ENCODE measurements at places on chromosomes 13 and 19. TPM values are rescaled to one million over a fixed set of nuclear protein-coding genes. Genes with fewer than 3 reads are reported as not detected.

DNA sequence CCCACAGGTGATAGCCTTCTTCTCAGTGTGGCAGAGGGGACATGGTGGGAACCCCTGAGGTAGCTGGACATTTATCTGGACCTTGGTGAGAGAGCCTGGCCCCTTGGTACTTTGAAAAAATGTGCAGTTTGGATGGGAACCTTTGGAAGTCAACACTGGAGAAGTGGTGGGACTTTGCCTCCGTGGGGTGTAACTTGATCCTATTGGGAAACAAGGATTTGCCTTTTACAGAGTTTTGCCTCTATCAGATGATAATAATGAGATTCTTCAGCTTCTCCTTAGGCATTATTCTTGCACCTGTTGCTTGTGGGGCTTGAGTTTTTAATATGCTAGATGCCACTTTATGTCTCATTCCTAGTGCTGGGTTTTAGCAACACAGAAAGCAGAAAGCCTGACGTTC lies 99.0 kb downstream of the ERCC5 start:
- no peaks in the 10 kb centered on the region for H3K27me3 ChIP-seq
- H3K4me1 ChIP-seq: no peaks in the 10 kb centered on the region
- DNase-seq: no peak
- no peak overlapping the region for H3K4me3 ChIP-seq
- H3K36me3 ChIP-seq: no peaks in the 10 kb centered on the region
- H3K27ac ChIP-seq: no peak overlapping the region

GRCh38 chr19:51016798-51017683 lies 2.5 kb downstream of the KLK10 start:
- H3K27me3 ChIP-seq: peaks cover 28% of the 10 kb centered on the region
- H3K4me3 ChIP-seq: no peak overlapping the region
- H3K4me1 ChIP-seq: peaks cover 20% of the 10 kb centered on the region
- peak; percentile 38 for DNase-seq

- H3K4me3 ChIP-seq: no peak overlapping the region
- no peak overlapping the region for H3K27ac ChIP-seq
Observed at GRCh38 chr13:61036715-61037114, 378.9 kb downstream of the PCDH20 start.

- H3K27ac ChIP-seq: no peak overlapping the region
- H3K4me1 ChIP-seq: no peaks in the 10 kb centered on the region
- no peaks in the 10 kb centered on the region for H3K36me3 ChIP-seq
- H3K4me3 ChIP-seq: no peak overlapping the region
Observed at GRCh38 chr19:51788029-51788428, 6.9 kb upstream of the FPR3 start.

DNA sequence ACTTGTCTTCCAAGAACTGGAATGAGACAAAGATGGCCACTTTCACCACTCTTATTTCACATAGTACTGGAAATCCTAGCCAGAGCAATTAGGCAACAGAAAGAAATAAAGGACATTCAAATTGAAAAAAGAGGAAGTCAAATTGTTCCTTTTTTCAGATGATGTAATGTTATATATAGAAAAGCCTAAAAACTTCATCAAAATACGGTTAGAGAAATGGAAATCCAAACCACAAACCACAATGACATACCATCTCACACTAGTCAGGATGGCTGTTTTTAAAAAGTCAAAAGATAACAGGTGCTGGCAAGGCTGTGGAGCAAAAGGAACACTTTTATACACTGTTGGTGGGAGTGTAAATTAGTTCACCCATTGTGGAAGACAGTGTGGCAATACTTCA lies 113.3 kb upstream of the SPRY2 start:
- H3K36me3 ChIP-seq: no peaks in the 10 kb centered on the region
- H3K27ac ChIP-seq: no peak overlapping the region
- H3K4me3 ChIP-seq: no peak overlapping the region
- no peaks in the 10 kb centered on the region for H3K27me3 ChIP-seq
- no peak for DNase-seq

- no peak overlapping the region for H3K27ac ChIP-seq
- H3K27me3 ChIP-seq: no peaks in the 10 kb centered on the region
- H3K4me3 ChIP-seq: no peak overlapping the region
- no peaks in the 10 kb centered on the region for H3K4me1 ChIP-seq
Observed at GRCh38 chr13:20305587-20305986, 73.5 kb upstream of the GJB6 start.

- no peaks in the 10 kb centered on the region for H3K4me1 ChIP-seq
- H3K27me3 ChIP-seq: no peaks in the 10 kb centered on the region
- no peak overlapping the region for H3K4me3 ChIP-seq
- H3K27ac ChIP-seq: no peak overlapping the region
- no peaks in the 10 kb centered on the region for H3K36me3 ChIP-seq
Observed at GRCh38 chr13:73090116-73090822, 31.5 kb downstream of the KLF5 start.

- no peaks in the 10 kb centered on the region for H3K27me3 ChIP-seq
- peak overlapping the region; percentile 30 for H3K27ac ChIP-seq
- H3K4me1 ChIP-seq: no peaks in the 10 kb centered on the region
- DNase-seq: no peak
- no peaks in the 10 kb centered on the region for H3K36me3 ChIP-seq
Observed at GRCh38 chr13:60583196-60583888, 186.3 kb downstream of the TDRD3 start.

- no peak overlapping the region for H3K4me3 ChIP-seq
- no peak overlapping the region for H3K27ac ChIP-seq
- H3K36me3 ChIP-seq: no peaks in the 10 kb centered on the region
- H3K4me1 ChIP-seq: no peaks in the 10 kb centered on the region
- no peaks in the 10 kb centered on the region for H3K27me3 ChIP-seq
Observed at GRCh38 chr19:3831601-3832000, 37.2 kb downstream of the ZFR2 start.

The PCDH9 gene
- 8.7 TPM for total RNA-seq

DNA sequence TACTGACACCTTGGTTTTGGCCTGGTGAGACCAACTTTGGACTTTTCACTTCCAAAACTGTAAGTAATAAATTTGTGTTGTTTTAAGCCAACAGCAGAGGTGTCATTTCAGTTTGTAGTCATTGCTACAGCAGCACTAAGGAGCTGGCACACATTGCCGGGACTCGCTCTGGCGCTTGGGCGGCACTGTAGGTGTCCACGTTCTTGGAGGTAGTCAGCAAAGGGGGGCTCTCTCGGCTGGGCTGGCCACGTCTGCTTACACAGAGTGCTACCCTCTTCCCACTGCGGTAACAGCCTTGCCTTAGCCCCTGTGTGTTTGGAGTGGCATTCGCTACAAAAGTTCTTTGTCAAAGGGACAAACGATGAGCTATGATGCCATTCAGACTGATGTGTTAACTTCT lies 44.7 kb downstream of the HTR2A start:
- no peak for DNase-seq
- H3K27me3 ChIP-seq: no peaks in the 10 kb centered on the region
- no peak overlapping the region for H3K4me3 ChIP-seq

The HIF3A gene
- 49.1 TPM for total RNA-seq

- H3K4me1 ChIP-seq: peaks cover 14% of the 10 kb centered on the region
- no peaks in the 10 kb centered on the region for H3K27me3 ChIP-seq
- H3K4me3 ChIP-seq: no peak overlapping the region
- H3K36me3 ChIP-seq: no peaks in the 10 kb centered on the region
- peak overlapping the region; percentile 52 for H3K27ac ChIP-seq
- DNase-seq: peak; percentile 34
Observed at GRCh38 chr13:44809190-44809589, 180.1 kb downstream of the NUFIP1 start.

DNA sequence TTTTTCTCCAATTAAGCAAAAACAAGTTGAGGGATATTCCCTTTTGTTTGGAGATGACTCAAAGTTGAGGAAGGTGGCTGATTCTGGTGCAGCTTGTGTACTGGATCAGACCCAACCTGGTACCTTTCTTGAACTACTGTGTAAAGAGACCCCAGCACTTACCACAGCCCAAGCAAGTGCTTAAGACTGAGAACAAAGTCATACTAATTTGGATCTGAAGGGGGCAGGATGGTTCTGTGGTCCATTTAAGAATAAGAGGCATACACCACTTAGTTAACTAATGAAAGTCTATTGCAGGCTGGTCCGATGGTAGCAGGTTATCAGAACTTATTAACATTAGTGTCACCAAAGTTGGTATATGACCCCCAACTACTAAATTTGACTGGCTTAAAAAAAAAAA lies 6.3 kb downstream of the THSD1 start:
- no peaks in the 10 kb centered on the region for H3K4me1 ChIP-seq
- no peaks in the 10 kb centered on the region for H3K36me3 ChIP-seq
- H3K4me3 ChIP-seq: no peak overlapping the region
- no peak overlapping the region for H3K27ac ChIP-seq
- no peak for DNase-seq
- no peaks in the 10 kb centered on the region for H3K27me3 ChIP-seq

GRCh38 chr13:46753137-46753536 lies 43.8 kb downstream of the ESD start:
- no peak overlapping the region for H3K4me3 ChIP-seq
- DNase-seq: no peak
- H3K4me1 ChIP-seq: no peaks in the 10 kb centered on the region

The ZNF264 gene
- total RNA-seq: 28.2 TPM

The ZNF90 gene
- total RNA-seq: 18.5 TPM

DNA sequence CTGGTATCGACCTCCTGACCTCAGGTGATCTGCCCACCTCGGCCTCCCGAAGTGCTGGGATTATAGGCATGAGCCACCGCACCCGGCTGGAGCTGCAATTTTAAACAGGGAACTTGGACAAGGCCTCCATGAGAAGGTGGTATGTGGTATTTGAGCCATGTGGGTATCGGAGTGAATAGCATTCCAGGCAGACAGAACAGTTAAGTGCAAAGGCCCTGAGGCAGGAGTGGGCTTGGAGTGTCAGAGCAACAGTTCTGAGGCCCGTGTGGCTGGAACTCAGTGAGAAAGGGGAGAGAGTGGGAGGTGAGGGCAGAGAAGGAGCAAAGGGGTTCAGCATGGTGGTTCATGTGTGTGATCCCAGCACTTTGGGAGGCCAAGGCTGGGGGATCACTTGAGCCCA lies 2.9 kb downstream of the RCN3 start:
- H3K36me3 ChIP-seq: no peaks in the 10 kb centered on the region
- H3K27me3 ChIP-seq: no peaks in the 10 kb centered on the region
- H3K4me3 ChIP-seq: no peak overlapping the region
- H3K27ac ChIP-seq: no peak overlapping the region
- peaks cover 22% of the 10 kb centered on the region for H3K4me1 ChIP-seq
- no peak for DNase-seq

GRCh38 chr19:48965040-48965805 lies at the start of gene FTL:
TSS of gene FTL (plus strand) at chr19:48965309. CDS start at chr19:48965508, 199 bp downstream.
- peaks cover 11% of the 10 kb centered on the region for H3K36me3 ChIP-seq
- H3K4me1 ChIP-seq: peaks cover 44% of the 10 kb centered on the region
- peak within 1 kb of the TSS; percentile 100 for H3K4me3 ChIP-seq
- DNase-seq: peak; percentile 98

The PCDH17 gene
- 2.3 TPM for total RNA-seq

- no peaks in the 10 kb centered on the region for H3K27me3 ChIP-seq
- H3K27ac ChIP-seq: no peak overlapping the region
- H3K36me3 ChIP-seq: no peaks in the 10 kb centered on the region
- no peak overlapping the region for H3K4me3 ChIP-seq
- DNase-seq: no peak
Observed at GRCh38 chr13:106118050-106118449, 417.4 kb downstream of the EFNB2 start.

The POLR1G gene
- total RNA-seq: 3.0 TPM

- H3K27me3 ChIP-seq: no peaks in the 10 kb centered on the region
- no peaks in the 10 kb centered on the region for H3K36me3 ChIP-seq
- no peak overlapping the region for H3K27ac ChIP-seq
Observed at GRCh38 chr13:98967491-98967890, 10.4 kb downstream of the DOCK9 start.

DNA sequence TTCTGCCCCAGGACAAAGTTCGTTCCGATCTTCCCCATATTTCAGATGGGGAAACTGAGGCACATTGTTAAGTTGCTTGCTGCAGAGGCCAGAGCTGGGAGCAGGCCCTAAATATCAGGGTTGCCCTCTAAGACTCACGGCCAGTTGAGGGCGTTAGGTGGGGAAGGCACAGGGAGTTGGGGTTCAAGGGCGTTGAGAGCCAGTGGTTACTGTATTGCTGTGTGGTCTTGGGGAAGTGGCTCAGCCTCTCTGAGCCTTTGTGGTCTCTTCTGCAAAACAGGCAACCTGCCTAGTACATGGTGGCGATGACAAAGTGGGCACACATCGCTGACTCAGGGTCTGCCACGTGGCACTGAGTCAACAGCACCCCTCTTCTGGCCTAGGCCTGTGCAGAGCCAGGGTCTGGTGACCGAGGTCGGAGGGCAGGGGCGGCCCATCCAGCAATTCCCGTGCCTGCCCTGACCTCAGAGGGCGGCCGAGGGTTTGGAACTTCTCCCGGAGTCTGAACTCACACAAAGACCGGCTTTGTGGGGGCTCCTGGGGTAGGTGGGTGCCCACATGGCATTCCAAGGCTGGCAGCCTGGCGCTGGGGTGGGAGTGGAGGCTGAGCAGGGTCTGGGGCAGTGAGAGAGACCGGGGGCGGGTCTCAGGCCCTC lies 10.2 kb downstream of the TNFAIP8L1 start:
- H3K27me3 ChIP-seq: no peaks in the 10 kb centered on the region
- no peak overlapping the region for H3K27ac ChIP-seq
- no peaks in the 10 kb centered on the region for H3K36me3 ChIP-seq
- no peaks in the 10 kb centered on the region for H3K4me1 ChIP-seq
- DNase-seq: no peak

DNA sequence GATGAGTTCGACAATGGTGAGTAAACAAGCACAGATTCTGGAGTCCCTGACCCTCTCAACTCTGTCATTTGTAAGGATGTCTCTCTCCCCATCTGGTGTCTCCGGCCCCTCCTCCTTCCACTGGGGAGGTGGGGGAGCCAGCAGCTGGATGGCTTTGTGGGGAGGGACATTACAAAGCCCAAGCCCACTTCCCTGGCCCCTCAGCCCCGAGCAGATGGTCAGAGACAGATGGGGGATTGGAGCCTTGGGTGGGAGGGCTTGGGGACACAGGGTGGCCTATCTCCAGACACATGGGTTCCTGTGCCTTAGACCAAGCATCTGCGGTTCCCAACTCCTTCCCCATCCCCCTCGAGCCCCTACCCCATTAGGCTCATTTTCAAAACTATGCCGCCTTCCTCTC lies 2.5 kb downstream of the TIMM50 start:
- H3K4me1 ChIP-seq: peaks cover 20% of the 10 kb centered on the region
- H3K27ac ChIP-seq: no peak overlapping the region
- H3K4me3 ChIP-seq: no peak overlapping the region
- no peaks in the 10 kb centered on the region for H3K27me3 ChIP-seq

DNA sequence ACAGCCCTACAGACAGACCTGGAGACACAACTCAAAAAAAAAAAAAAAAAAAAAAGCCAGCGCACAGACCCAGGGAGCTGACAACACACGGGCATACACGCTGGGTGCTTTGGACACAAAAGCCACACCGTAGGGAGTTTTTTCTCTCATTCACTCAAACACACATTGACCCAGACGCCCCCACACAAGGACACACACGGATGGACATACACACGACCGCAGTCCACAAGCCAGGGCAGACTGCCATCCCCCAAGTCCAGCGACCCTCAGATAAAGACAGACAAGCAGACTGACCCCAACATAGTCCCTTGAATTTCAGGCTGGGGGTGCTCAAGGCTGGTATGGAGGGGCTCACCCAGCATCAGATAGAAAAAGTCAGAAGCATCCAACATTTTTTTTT lies 12.0 kb upstream of the TUBB4A start:
- H3K4me3 ChIP-seq: no peak overlapping the region
- peaks cover 3% of the 10 kb centered on the region for H3K4me1 ChIP-seq
- H3K27me3 ChIP-seq: no peaks in the 10 kb centered on the region
